HepG2 (cell line): ENCODE measurements at places on chromosomes 1 and 21. TPM values are rescaled to one million over a fixed set of nuclear protein-coding genes. Genes with fewer than 3 reads are reported as not detected.

- H3K4me1 ChIP-seq, result no peaks in the 10 kb centered on the region
- no peaks in the 10 kb centered on the region for H3K36me3 ChIP-seq
- no peak for DNase-seq
- H3K27ac ChIP-seq, result no peak overlapping the region
- H3K4me3 ChIP-seq, result no peak overlapping the region
Observed at GRCh38 chr1:170218257-170218650, 72.5 kb downstream of the NTMT2 start.

GRCh38 chr1:43834280-43835081, 99.1 kb upstream of the ARTN start:
- no peaks in the 10 kb centered on the region; the same call in 1 of the 2 replicates for H3K36me3 ChIP-seq
- no peaks in the 10 kb centered on the region for H3K27me3 ChIP-seq
- no peak overlapping the region for H3K27ac ChIP-seq
- H3K4me3 ChIP-seq, result no peak overlapping the region

GRCh38 chr1:181482001-181482430, 1.3 kb upstream of the CACNA1E start:
- H3K27ac ChIP-seq, result no peak overlapping the region
- peaks cover 3% of the 10 kb centered on the region; the same call in 1 of the 2 replicates for H3K27me3 ChIP-seq
- H3K36me3 ChIP-seq, result no peaks in the 10 kb centered on the region

The CFAP107 gene
- not detected in 2 replicates for polyA plus RNA-seq

- peaks cover 3% of the 10 kb centered on the region for H3K36me3 ChIP-seq
- peaks cover 53% of the 10 kb centered on the region for H3K4me1 ChIP-seq
- DNase-seq, result no peak
- no peak overlapping the region for H3K4me3 ChIP-seq
Observed at GRCh38 chr1:226948996-226949395, 8.9 kb downstream of the COQ8A start.

GRCh38 chr21:46219591-46220239, 8.9 kb downstream of the LSS start:
- no peak for DNase-seq
- no peak overlapping the region for H3K4me3 ChIP-seq
- H3K27me3 ChIP-seq, result no peaks in the 10 kb centered on the region
- H3K36me3 ChIP-seq, result peaks cover 14% of the 10 kb centered on the region

DNA sequence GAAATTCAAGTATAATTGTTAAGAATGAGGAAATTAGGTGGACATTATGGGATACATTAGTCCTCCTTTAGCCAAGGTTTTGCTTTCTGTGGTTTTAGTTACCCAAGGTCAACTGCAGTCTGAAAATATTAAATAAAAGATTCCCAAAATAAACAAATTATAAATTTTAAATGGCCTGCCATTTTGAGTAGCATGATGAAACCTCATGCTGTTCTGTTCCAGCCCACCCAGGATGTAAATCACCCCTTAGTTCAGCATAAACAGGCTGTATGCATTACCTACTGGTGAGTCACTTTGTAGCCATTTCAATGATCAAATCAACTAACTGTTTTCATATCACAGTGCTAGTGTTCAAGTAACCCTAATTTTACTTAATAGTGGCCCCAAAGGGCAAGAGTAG, 132.5 kb upstream of the LYPLAL1 start:
- no peak overlapping the region for H3K27ac ChIP-seq
- H3K27me3 ChIP-seq, result no peaks in the 10 kb centered on the region
- no peaks in the 10 kb centered on the region for H3K36me3 ChIP-seq
- H3K4me1 ChIP-seq, result no peaks in the 10 kb centered on the region; the same call in 1 of the 2 replicates

- DNase-seq, result no peak
- H3K36me3 ChIP-seq, result no peaks in the 10 kb centered on the region
- peaks cover 6% of the 10 kb centered on the region; the same call in 1 of the 2 replicates for H3K4me1 ChIP-seq
- H3K4me3 ChIP-seq, result no peak overlapping the region
Observed at GRCh38 chr1:55823541-55824250, 608.5 kb upstream of the USP24 start.

DNA sequence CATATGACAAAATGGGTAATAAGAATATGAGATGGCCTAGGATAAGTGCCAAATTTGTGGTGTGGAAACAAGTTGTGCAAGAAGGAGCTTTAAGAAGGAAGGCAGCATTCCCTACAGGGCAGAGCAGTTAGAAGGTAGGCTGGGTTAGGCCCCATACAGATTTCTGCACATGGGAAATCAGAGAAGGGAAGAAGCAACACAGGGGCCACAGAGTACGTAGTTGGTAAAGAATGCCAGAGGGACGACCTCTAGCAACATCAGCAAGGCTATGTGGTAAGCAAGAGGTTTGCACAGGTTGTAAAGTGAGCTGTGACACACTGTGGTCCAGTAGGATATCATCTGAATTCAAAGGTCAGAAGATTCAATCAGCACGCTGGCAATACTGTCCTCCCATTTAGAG, 765.6 kb upstream of the B3GALT2 start:
- H3K36me3 ChIP-seq, result no peaks in the 10 kb centered on the region
- no peaks in the 10 kb centered on the region for H3K4me1 ChIP-seq
- H3K27me3 ChIP-seq, result no peaks in the 10 kb centered on the region
- no peak overlapping the region for H3K4me3 ChIP-seq
- DNase-seq, result no peak
- H3K27ac ChIP-seq, result no peak overlapping the region

DNA sequence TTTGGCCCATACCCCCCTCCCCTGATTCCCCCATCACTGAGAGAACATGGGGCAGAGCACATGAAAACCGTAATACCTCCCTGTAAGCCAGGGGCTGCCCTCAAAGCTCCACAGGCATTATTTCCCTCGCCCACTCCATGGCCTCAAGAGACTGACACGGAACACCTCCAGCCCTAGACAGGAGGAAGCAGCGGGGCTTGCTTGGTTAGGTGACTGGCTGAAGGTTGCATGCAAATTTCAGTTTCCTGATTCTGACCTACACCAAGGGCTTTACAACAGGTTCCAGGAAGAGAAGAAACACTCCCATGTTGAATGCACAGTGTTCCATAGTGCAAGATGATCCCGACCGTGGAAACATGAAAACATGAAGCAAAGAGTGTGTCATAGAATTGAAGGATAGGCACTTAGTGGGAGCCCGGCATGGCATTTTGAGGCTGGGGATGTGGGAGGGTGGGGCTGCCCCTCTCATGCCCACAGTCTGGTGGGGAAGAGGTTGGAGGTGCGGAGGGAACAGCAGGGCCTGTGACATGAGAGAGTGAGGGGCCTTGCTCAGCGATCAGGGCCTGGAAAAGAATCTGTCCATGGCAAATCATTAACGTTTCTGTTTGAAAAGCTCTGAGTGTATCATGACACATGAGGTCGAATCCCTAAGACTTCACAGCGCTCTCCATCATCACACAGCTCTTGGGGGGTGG, 33.5 kb downstream of the GPR137B start:
- peaks cover 17% of the 10 kb centered on the region for H3K4me1 ChIP-seq
- DNase-seq, result no peak
- H3K27ac ChIP-seq, result no peak overlapping the region
- no peaks in the 10 kb centered on the region for H3K27me3 ChIP-seq
- no peaks in the 10 kb centered on the region for H3K36me3 ChIP-seq
